ENCODE measurements at places on chromosomes 3 and 15. TPM values are rescaled to one million over a fixed set of nuclear protein-coding genes. Genes with fewer than 3 reads are reported as not detected.

GRCh38 chr3:100868894-100869293 lies 124.3 kb downstream of the ABI3BP start:
- no peak overlapping the region for H3K27ac ChIP-seq
- peaks cover 3% of the 10 kb centered on the region for H3K4me1 ChIP-seq
- H3K4me3 ChIP-seq, result no peak overlapping the region
- no peaks in the 10 kb centered on the region for H3K36me3 ChIP-seq
- no peaks in the 10 kb centered on the region for H3K27me3 ChIP-seq

GRCh38 chr3:148951599-148952361 lies 39.6 kb upstream of the GYG1 start:
- H3K4me1 ChIP-seq, result peaks cover 4% of the 10 kb centered on the region
- H3K27ac ChIP-seq, result no peak overlapping the region
- no peak for DNase-seq
- no peak overlapping the region for H3K4me3 ChIP-seq

DNA sequence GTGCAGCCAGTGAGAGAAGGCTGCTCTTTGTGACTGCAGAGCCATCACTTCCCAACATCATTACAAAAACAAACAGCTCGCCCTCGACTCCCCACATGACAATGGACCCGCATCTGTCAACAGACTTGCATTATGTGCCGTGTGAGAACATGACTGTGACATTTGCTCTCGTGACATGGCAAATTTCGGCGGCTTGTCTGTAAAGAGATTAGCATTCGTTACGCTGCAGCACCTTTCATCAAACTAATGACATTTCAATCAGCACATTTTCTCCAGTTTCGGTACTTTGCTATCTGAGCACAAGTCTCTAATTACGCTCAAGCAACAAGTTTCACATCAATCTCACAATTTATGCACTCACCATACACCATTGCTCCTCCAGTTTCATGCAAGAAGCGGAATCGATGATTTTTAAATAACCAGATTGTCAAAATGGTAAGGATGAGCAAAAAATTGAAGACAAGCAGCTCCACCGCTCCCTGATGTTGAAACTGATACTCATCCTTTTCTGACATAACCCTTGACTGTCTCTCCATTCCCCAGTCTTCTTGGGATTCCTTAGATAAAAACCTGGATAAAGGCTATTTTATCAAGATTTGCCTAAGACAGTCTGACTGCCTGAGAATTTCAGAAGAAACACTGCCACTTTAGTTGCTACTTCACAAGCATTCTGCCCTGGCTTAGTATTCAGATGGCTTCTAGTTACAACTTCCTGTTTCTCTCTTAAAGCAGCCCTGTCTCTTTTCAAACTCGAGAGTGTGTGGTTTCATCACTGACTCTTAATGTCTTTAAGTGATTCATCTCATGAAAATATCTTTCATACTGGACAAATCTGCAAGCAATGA lies at the start of gene SLC9A9:
Gene SLC9A9 (minus strand): TSS at position 682 of the 845 bp plus-strand sequence. CDS start 146 bp downstream, at position 536.
- H3K27ac ChIP-seq, result peak within 1 kb of the TSS; percentile 66
- no peak for DNase-seq
- H3K4me1 ChIP-seq, result peaks cover 13% of the 10 kb centered on the region
- H3K36me3 ChIP-seq, result no peaks in the 10 kb centered on the region
- H3K27me3 ChIP-seq, result no peaks in the 10 kb centered on the region

DNA sequence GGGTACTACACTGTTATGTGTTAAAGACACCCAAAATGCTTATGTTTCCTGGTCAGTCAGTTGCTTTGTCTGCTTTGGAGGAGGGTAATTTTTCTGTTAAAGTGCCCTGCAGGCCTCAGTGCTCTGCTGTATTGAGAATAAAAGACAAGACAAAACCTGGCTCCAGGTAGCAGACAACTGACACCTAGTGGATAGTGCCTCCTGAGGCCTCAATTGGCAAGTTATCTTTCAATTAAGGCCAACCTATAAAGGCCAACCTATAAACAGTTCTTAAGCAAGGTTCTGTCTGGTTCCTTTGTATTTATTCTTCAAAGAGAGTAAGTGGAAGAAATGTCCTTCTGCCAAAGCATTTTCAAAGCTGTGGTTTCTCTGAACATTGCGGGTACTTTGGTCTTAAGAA lies 773.8 kb downstream of the MECOM start:
- H3K27me3 ChIP-seq, result no peaks in the 10 kb centered on the region
- no peaks in the 10 kb centered on the region for H3K4me1 ChIP-seq
- DNase-seq, result no peak
- no peak overlapping the region for H3K4me3 ChIP-seq

- peak; percentile 63 for DNase-seq
- H3K27ac ChIP-seq, result no peak overlapping the region
- H3K4me1 ChIP-seq, result peaks cover 25% of the 10 kb centered on the region
- H3K27me3 ChIP-seq, result no peaks in the 10 kb centered on the region
- H3K4me3 ChIP-seq, result no peak overlapping the region
Observed at GRCh38 chr15:70062321-70062956, 35.3 kb downstream of the TLE3 start.

GRCh38 chr3:28050885-28051284 lies 190.5 kb upstream of the CMC1 start:
- H3K4me1 ChIP-seq, result no peaks in the 10 kb centered on the region
- no peak overlapping the region for H3K27ac ChIP-seq
- DNase-seq, result no peak

GRCh38 chr3:114707252-114707860 lies 413.5 kb downstream of the TIGIT start:
- H3K27ac ChIP-seq, result no peak overlapping the region
- no peaks in the 10 kb centered on the region for H3K36me3 ChIP-seq
- H3K4me3 ChIP-seq, result no peak overlapping the region
- DNase-seq, result no peak
- peaks cover 11% of the 10 kb centered on the region for H3K4me1 ChIP-seq
- no peaks in the 10 kb centered on the region for H3K27me3 ChIP-seq

DNA sequence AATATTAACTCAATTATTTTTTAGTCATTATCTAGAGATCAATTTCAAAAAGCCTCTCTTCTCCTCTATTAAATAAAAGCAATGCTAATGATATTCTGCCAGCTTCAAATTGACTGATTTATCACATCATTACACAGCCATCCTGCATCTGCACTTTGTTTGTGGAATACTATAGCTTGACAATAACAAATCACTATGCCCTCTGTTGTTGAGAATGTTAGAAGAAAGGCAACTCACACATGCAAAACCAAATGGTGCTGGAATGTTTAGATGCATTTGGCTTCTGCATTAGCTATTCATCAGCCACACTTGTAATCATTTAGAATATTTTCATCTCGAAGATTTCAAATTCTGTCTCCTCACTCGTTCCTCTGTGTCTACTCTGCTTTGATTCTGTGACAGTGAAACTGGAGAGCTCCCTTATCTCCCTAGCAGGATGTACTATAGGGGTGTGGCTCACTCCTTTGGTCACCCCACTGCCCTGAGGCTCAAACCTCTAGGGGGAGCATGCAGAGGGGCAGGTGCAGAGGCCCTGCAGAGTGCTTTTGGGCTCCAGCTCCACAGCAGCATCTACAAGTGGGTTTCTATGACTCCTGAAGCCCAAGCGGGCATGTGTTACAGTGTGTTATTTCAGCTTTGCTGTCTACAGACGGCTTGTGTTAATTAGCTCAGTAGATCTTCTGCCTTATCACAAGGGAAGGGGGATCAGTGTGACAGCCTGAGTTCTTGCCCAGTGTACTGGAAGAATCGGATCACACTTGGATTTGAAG lies 454.1 kb upstream of the BCHE start:
- no peaks in the 10 kb centered on the region for H3K27me3 ChIP-seq
- no peaks in the 10 kb centered on the region for H3K36me3 ChIP-seq
- no peak overlapping the region for H3K4me3 ChIP-seq
- no peaks in the 10 kb centered on the region for H3K4me1 ChIP-seq
- no peak for DNase-seq

- H3K4me3 ChIP-seq, result no peak overlapping the region
- no peaks in the 10 kb centered on the region for H3K4me1 ChIP-seq
- no peak for DNase-seq
- H3K27ac ChIP-seq, result no peak overlapping the region
- no peaks in the 10 kb centered on the region for H3K27me3 ChIP-seq
Observed at GRCh38 chr3:98945101-98945524, 43.6 kb upstream of the DCBLD2 start.

GRCh38 chr3:81753416-81754027 lies 7.9 kb downstream of the GBE1 start:
- no peaks in the 10 kb centered on the region for H3K36me3 ChIP-seq
- no peaks in the 10 kb centered on the region for H3K27me3 ChIP-seq
- H3K27ac ChIP-seq, result no peak overlapping the region
- no peak for DNase-seq
- no peaks in the 10 kb centered on the region for H3K4me1 ChIP-seq

DNA sequence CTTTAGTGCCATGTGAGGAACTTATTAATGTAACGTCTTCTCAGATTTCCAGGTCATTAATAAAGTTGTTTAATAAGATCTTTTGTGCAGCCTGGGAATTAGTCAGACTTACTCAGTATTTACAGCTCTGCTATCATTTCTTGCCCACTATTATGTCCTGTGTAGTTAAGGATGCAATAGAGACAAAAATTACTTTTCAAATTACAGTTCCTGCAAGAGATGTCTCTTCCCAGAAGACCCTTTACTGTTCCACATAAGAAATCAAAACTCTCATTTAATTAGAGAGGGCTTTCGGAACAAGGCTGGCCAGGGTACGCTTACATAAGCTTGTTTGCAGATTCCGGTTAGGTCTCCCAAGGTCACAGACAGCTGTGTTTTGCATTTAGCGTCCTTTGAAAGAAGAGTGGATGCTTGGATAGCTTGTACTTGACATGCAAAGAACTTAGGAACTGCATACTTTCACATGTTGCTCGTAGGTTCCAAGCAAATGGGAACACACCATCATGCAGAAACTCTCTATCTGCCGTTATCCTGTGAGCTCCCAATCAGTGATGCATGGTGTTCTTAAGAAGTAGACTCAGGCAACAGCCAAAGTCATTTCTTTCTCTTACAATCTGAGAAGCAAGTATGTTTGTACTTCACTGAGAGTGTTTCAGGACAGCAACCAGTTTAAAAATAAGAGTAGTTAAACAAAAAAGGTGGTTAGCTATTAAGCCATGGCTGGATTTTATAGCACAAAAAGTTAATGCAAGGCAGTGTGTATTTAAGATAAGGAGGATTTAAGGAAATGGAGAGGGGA lies 37.4 kb downstream of the FILIP1L start:
- H3K27ac ChIP-seq, result peak overlapping the region; percentile 21
- no peaks in the 10 kb centered on the region for H3K36me3 ChIP-seq
- H3K4me1 ChIP-seq, result peaks cover 27% of the 10 kb centered on the region
- H3K4me3 ChIP-seq, result no peak overlapping the region
- DNase-seq, result no peak

DNA sequence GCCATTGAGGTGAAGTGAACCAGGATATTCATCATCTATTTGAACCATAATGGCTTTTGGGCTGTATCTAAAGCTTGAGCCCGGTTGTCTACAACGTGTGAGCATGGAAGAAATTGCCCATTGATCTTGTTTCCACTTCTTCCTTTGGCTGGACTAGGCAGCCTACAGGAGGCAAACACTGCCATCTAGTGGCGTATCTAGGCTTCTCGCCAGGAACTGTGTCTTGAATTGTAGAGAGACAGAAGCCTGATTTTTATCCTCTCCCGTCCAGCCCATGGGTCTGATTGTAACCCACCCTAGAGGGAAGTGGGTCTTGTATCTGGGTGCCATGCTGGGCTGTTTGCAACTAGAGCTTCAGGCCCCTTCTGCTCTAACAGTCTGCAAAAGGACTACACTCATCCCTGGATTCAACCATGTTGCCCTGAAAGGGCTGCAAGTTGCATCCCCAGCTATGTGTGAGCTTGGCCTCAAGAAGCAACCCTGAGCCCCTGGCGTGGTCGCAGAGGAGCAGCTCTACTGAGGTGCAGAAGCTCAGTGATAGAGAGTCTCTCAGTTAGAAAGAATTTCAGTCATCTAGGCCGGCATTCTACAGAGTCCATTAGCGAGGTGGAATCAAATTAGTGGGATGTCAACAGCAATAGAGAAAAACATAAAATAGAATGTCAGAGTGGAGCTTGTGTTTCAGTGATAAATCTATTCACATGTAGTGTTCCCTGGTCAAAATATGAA lies 170.2 kb upstream of the UMPS start:
- no peaks in the 10 kb centered on the region for H3K27me3 ChIP-seq
- H3K4me1 ChIP-seq, result peaks cover 17% of the 10 kb centered on the region
- H3K36me3 ChIP-seq, result no peaks in the 10 kb centered on the region

GRCh38 chr3:15387735-15388134 lies 39.6 kb downstream of the METTL6 start:
- no peak overlapping the region for H3K27ac ChIP-seq
- DNase-seq, result no peak
- no peaks in the 10 kb centered on the region for H3K36me3 ChIP-seq
- no peaks in the 10 kb centered on the region for H3K27me3 ChIP-seq
- H3K4me3 ChIP-seq, result no peak overlapping the region
- no peaks in the 10 kb centered on the region for H3K4me1 ChIP-seq

GRCh38 chr15:74233851-74234597 lies 2.1 kb upstream of the CCDC33 start:
- no peak for DNase-seq
- H3K27ac ChIP-seq, result no peak overlapping the region
- H3K36me3 ChIP-seq, result no peaks in the 10 kb centered on the region
- no peak overlapping the region for H3K4me3 ChIP-seq

DNA sequence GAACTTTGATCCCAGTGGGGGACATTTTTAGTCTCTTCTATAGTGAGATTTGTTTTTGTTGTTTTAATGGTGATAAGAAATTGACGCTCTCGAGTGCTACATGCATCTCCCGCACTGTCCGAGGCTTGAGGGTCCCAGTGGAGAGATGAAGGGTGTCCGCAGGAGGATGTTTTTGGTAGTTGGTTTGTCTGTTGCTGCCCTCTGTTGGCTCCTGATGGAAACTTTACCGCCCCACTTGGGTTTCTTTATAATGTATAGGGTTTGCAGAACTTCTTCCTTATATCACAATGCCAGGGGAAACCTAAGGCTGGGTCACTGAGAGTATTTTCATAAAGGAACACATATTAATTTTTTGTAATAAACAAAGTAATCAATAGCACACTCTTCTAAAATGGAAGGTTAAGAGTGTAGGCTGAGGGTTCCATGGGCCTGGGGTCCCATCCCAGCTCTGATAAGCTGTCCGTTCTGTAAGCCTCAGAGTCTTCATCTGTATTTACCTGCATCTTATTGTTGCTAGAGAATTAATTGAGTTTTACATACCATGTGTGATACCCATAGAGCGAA lies 185.3 kb upstream of the FEZF2 start:
- no peaks in the 10 kb centered on the region for H3K4me1 ChIP-seq
- H3K36me3 ChIP-seq, result no peaks in the 10 kb centered on the region
- no peak overlapping the region for H3K27ac ChIP-seq
- no peak overlapping the region for H3K4me3 ChIP-seq
- DNase-seq, result no peak

DNA sequence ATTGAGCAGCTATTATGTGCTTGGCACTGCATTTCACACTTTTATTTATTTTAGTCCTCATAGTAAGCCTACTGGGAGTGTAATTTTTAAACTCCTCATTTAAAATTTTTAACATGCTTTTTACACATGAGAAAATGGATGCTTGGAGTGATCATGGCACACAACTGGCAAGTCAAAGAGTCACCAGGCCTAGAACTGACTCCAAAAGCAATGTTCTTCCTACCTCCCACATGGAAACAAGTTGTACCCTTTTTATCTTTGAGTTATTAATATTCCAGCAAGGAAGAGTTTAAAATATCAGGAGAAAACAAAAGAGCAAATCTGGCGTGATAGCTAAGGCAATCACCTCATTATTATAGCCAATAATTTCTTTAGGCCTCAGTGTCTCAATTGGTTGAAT lies 100.6 kb downstream of the MEIS2 start:
- no peaks in the 10 kb centered on the region for H3K27me3 ChIP-seq
- no peak overlapping the region for H3K27ac ChIP-seq
- DNase-seq, result no peak
- H3K36me3 ChIP-seq, result no peaks in the 10 kb centered on the region
- H3K4me3 ChIP-seq, result no peak overlapping the region
- H3K4me1 ChIP-seq, result no peaks in the 10 kb centered on the region

Gene SUCLG2
- 53.8 TPM for total RNA-seq

Gene TRAT1
- 1.1 TPM for total RNA-seq

Gene C15orf40
- 23.0 TPM for total RNA-seq
